ENCODE measurements at places on chromosomes 5 and 9.
A peak's percentile ranks its signal among the peaks of the same experiment; 100 is the strongest.

DNA sequence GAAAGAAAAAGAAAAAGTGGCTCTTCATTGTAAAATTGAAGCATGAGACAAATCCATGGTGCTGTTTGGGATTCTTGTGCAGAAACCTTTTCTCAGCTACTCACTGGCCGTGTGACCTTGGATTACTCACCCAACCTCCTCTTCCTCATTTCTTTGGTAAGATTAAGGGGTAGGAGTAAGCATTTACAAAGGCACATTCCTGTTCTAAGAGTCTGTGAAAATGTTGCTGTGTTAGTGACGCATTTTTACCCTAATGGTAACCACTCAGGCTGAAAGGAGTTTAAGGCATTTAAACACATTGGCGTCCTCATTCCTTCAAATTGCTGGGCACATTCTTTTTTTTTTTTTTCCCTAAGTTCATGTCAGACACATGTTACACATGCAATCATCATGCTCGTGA, 4.3 kb downstream of the RAI14 start:
- DNase-seq = no peak

GRCh38 chr9:101148344-101148743, 119.8 kb downstream of the PLPPR1 start:
- no peak for DNase-seq

DNA sequence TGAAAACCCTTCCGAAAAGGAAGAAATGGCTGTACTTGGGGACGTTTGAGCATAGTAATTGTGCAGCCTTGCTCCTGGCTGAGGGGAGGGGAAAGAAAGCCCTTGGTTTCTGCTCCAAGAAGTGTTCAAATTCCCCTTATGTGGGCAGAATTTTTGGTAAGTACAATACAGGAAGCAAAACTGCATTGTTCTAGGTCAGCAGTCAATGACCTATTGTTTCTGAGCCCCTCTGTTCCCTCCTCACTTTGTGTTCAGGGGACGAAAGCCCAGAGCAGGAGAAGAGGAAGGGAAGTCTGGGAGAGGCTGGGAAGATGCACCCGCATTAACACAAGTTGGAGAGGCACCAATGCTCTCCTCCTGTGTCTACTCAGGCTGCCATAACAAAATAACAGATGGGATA, 11.9 kb downstream of the BASP1 start:
- DNase-seq = no peak

DNA sequence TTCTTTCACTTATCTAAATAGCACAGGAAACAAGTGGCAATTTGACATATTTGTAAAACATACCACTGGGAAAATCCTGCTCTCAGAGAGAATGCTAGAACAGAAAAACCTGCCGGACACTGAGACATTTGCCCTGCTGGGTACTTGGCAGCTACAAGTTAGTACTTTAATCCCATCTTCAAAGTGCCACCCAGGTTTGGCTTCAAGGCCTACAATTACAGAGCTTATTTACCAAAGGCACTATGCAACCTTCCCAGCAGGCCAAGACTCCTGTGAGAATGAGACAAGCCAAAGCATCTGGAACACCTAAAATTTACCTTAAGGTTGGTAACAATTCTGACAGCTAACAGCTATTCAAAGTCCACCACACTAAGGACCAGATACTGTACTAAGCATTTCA, 78.3 kb downstream of the TSSK1B start:
- DNase-seq = no peak

DNA sequence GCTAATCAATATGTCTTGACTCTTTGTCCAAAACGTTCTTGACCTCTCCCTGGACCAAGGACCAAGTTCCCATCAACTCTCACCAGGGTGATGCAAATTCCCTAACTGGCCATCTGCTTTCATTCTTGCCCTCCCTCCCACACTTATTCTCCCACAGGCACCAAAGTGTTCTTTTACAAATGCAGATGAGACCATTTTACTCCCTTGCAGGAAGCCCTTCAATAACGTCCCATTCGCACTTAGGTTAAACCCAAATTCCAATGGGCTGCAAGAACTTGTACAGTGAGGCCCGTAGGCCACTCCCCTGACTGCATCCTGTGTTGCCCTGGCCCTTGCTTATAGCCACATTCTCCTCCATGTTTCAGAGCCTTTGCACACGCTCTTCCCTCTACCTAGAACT, 7.3 kb downstream of the ARAP3 start:
- DNase-seq = no peak

DNA sequence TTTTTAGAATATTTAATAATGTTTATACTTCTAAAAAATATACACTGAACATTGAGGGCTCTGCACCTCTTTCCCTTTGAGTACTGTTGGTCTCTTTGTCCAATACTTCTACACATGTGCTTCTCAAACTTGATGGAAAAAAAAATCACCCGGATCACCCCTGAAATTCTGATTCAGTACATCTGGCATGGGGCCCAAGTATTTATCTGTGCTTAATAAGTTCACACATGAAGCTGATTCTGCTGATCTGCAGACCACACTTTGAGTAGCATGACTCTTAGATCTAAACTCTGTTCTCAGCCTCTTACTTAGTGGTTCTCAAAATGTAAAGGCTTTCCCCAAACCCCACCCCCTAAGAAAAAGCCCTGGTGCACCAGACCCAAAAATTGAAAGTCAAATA, 12.0 kb downstream of the RUSC2 start:
- no peak for DNase-seq

GRCh38 chr5:107337281-107337680, 333.5 kb downstream of the EFNA5 start:
- DNase-seq = peak; percentile 96

- peak; percentile 5 for DNase-seq
These were observed 65.3 kb upstream of the ADRB2 start for GRCh38 chr5:148760945-148761638.

DNA sequence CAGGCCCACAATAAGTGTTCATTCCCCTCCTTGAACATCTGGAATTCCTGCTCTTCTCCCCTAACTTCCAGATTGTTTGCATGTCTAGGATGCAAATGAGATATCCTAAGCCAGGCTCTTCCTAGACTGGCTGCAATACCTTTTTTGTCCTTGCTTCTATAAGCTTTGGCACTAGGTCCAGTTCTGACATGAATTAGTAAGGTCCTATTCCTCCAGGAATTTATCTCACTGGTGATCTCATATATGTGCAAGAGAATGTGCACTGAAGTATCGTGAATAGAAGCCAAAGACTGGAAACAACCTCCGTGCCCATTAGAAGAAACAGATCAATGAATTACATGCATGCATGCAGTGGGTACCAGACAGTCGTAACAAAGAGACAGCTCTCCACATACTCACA, 25.2 kb downstream of the DUSP1 start:
- no peak for DNase-seq

- DNase-seq = peak; percentile 72
These were observed 57.4 kb upstream of the PRSS3 start for GRCh38 chr9:33737811-33738606.

DNA sequence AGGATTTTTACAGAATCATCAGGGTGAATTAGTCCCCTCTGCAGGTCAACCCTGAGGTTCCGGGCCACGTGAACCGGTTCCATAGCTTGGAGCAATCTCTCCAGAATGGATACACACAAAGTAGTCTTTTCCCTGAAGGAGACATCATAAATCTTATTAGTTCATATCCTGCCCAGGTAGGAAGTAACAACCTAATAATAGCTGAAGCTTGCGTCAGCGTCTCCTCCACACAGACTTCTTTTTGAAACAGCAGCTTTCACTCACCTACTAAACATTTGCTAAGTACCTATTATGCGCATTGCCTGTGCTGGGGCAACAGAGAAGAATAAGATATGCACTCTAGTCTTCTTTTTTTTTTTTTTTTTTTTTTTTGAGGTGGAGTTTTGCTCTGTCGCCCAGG, 9.4 kb downstream of the PSMD5 start:
- no peak for DNase-seq

DNA sequence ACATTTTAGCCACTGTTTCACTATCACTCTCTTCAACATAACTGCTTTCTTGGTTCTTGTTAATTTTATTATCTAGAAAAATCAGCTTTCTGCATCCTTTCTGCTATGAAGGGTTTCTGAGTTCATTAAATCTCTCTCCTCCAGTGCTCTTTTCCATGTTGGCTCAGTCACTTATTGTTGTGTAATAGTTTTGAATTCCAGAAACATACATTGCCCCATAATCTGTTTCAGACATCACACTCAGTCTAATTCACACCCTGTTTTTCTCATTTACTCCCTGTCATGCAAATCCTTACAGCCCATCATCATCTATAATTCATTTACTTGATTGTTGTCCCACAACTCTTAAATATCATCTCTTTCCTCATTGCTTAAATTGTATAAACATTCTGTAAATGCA, 176.1 kb upstream of the CDH12 start:
- no peak for DNase-seq

GRCh38 chr5:39106322-39106721, 32.1 kb upstream of the RICTOR start:
- DNase-seq = peak; percentile 2

GRCh38 chr9:121249563-121249962, 18.4 kb upstream of the GSN start:
- DNase-seq = no peak

- DNase-seq = no peak
These were observed 67.7 kb downstream of the NDFIP1 start for GRCh38 chr5:142176255-142176654.

- DNase-seq = no peak
These were observed 12.2 kb downstream of the FPGS start for GRCh38 chr9:127814619-127815511.

GRCh38 chr5:11390291-11390767, 513.9 kb downstream of the CTNND2 start:
- no peak for DNase-seq

Data from SW480 (cell line).